ENCODE measurements at places on chromosomes 6 and 20. TPM values are rescaled to one million over a fixed set of nuclear protein-coding genes. Genes with fewer than 3 reads are reported as not detected.

The TENT5A gene
- total RNA-seq: 17.6 TPM

GRCh38 chr6:151292974-151293687 lies 53.4 kb downstream of the AKAP12 start:
- peak; percentile 28 for DNase-seq

- DNase-seq: no peak
These were observed 57.6 kb downstream of the NRSN1 start for GRCh38 chr6:24183584-24183983.

GRCh38 chr6:156840136-156840535 lies 63.0 kb downstream of the ARID1B start:
- no peak for DNase-seq

GRCh38 chr6:21906826-21907225 lies 313.3 kb downstream of the SOX4 start:
- no peak for DNase-seq

DNA sequence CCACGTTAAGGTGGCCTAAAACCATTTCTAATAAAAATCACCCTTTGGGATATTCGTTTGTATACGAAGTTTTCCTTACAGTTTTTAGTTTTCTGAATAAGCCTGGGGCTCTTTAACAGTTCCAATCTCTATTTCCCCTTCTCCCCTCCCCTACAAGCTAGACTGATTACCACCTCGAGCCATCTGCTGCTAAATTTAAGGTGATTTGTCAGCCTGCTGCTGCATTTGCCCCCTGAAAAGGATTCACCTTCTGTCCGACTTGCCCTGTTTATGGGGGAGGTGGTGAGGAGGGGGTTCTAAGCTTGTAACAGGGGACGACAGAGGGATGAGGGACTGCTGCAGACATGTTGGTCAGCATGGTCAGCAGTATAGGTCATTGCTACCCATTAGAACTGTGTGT lies 146.3 kb downstream of the JARID2 start:
- DNase-seq: no peak
